ENCODE measurements at places on chromosomes 1 and 21. TPM values are rescaled to one million over a fixed set of nuclear protein-coding genes. Genes with fewer than 3 reads are reported as not detected.

DNA sequence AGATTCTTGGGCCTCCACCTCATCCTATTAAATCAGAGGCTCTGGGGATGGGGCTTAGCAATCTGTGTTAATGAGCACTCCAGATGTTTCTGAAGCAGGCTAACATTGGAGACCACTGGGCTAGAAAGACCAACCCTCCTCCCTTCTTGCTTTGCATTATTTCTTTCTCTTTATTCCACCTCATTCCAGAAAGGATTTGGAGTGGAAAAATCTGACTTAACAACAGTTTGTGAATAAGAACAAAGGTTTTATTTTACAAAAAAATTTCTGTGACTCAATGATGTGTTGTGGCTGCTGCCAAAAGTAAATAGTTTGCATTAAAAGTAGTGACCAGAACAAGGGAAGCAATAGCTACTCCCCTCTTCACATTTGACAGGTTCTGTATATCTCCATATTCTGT is 79.4 kb downstream of the TGFB2 start:
- no peak for DNase-seq

Gene RIIAD1
- not detected for total RNA-seq

Gene LRRC40
- total RNA-seq: 27.0 TPM

- DNase-seq: no peak
These were observed 12.6 kb downstream of the NTPCR start for GRCh38 chr1:232962761-232963745.

DNA sequence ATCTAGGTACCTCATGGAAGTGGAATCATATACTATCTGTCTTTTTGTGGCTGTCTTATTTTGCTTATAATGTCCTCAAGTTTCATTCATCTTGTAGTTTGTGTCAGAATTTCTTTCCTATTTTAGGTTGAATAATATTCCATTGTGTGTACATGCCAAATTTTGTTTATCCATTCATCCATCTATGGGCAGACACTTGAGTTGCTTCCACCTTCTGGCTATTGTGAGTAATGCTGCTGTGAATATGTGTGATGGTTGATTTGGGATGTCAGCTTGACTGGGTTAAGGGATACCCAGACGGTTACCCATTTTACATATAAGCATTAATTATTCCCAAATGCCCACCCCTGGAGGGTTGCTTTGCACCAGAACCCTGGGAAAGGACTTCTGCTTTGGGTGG is 477.5 kb downstream of the PTPRU start:
- DNase-seq: no peak

GRCh38 chr21:25898671-25899070 is 163.9 kb downstream of the GABPA start:
- DNase-seq: peak; percentile 54

DNA sequence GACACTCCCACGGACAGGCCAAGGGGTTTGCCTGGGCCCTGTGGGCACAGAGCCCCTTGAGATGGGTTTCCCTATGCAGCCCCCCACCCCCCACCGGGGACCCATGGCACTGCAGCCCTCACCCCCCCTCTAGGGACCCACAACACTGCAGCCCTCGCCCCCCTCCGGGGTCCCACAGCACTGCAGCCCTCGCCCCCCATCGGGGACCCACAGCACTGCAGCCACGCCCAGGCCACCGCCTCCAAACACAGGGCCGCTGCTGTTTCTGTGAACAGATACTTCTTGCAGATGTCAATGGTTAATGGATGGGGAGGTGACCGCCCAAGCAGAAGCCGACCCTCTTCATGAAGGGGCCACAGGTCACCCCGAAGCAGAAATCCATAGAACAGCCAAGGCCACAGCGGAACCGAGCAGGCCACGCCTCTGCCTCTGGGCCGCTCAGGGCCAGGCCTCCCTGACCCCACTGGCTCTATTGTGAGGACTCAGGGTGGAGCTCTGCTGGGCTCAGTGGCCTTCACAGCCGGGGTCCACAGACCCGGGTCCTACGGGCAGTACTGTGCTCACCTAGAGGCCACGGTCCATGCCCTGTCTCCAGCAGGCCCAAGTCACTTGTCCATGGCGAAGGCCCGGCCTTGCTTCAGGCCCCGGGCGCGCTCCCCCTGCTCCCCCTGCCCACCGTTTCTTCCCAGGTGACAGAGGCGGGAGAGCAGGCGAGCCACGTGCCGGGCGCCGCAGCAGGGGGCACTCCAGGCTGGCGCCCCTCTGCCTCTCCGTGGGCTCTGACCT is 4.1 kb upstream of the POFUT2 start:
- no peak for DNase-seq

DNA sequence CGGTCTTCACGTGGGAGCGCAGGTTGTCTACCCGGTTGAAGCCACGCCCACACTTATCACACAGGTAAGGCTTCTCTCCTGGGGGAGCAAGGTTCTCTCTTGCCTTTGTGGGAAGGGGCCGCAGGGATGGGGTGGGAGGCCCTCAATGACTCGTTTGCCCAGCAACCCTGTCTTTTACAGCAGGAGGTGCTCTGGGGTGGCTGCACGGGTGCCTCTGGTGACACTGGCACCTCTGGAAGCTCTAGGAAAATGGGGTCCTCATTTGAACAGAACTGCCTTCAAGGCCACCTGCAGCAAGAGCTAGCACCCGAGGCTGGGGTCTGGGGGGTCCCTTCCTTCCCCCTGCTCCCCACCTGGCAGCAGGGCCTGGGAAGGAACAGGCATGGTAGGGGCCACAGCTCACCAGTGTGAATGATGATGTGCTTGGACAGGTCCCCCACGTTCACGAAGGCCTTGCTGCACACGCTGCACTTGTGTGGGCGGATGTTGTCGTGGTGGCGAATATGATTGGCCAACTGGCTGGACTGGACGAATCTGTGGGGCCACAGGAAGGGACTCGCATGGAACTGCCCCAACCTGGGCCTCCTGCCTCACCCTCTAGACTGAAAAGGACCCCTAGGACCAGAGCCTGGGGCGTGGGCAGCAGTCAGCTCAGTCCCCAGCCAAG is 33.1 kb downstream of the ZBTB17 start:
- no peak for DNase-seq
